ENCODE measurements at places on chromosomes 12 and 14.

DNA sequence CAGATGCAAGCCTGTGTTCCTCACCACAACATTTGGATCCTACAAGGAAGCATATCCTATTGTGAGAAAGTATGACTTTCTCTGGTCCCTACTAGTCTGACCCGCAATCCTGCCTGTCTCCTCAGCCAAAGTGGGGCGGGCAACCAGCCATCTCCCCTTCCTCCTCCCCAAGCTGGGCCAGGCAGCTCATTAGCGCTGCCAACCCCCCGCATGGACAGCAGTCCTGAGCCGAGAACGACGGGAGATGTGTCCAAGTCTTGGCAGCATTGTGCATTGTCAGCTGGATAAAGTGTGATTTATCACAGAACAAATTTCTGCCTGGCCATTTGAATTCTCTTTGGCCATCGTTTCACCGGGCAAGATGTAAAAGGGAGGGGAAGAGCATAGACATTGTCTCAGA is 139.4 kb downstream of the SLC15A4 start:
- no peak for DNase-seq

DNA sequence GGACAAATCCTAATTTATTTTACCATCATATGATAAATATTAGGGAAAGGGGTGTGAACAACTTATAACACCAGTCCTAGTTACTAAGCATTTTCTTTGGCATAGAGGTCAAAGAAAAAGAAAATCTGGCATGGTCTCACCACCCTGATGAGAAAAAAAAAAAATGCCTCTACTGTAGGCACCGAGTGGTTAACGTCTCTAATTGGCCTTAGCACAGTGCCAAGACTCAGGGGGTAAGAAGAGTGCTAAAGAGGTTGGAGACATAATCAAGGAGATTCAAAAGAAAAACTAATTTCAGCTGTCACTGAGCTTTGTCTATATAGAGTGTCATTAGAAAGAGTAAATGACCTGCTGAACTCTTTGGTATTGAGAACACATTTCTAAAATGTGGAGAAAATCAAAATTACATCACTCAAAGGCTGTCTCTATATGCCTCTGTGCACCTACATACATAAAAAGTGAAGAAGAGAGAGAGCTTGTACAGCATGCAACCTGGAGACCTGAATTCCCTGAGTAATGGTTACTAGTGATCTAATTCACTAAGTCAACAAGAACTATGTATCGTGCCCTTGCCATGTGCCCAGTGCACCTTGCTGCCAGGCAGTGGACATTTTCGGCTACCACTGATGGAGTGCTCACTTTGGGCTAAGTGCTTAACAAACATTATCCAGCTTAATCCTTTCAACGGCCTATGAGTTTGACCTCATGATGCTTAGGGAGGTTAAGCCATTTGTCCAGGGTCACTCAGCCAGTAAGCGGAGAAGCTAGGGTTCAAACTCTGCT is 113.8 kb upstream of the G2E3 start:
- DNase-seq: no peak

DNA sequence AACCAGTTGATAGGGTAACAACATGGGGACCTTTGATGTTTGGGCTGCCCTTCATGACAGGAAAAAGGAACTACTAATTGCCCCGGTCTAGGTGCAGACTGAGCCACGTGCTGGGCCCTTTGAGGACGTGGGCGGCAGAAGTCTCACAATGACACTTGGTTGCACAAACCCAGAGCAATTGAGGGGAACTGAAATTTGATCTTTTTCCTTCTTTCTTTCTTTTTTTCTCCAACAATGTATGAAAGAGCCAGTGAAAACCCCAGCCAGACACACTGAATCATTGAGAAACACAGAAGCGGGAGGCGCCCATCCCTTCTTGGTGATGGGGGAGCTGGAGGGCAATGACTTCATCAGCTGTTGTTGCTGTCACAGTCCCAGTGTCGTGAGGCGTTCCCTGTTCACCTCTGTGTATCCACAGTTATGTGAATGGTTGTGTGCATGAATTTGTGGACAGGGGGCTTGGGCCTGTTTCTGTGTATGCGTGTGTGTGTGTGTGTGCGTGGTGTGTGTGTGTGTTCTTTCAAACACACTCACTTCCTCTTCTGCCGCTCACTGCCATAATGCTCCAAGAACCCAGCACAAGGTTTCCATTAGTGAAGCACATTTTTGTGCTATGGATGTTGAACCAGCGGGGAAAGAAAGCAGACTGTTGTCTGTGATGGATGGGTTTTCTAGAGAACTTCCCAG is 137.5 kb upstream of the CCND2 start:
- peak; percentile 66 for DNase-seq

DNA sequence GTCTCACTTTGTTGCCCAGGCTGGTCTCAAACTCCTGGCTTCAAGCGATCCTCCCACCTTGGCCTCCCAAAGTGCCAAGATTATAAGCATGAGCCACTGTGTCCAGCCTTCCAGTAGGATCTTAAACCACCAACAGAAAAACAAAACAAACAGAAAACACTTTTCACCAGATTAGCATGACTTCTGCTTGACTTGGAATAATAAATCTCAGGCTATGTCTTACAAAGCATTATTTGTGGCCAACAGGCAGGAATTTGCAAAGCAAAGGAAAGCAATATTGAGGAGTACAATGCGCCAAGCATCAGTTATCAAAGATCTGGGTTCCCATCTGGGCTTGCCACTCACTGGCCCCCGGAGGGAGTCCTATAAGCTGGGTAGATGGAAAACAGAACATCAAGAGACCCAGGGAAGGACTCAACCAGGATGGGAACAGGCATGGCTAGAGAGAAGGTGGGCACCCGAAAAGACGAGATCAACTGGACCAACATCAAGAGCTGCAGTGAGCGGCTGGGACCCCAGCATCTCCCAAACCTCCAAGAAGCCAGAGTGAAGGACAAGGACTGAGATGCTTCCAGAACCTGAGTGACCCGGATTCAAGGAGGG is 101.2 kb downstream of the TMEM30B start:
- no peak for DNase-seq

DNA sequence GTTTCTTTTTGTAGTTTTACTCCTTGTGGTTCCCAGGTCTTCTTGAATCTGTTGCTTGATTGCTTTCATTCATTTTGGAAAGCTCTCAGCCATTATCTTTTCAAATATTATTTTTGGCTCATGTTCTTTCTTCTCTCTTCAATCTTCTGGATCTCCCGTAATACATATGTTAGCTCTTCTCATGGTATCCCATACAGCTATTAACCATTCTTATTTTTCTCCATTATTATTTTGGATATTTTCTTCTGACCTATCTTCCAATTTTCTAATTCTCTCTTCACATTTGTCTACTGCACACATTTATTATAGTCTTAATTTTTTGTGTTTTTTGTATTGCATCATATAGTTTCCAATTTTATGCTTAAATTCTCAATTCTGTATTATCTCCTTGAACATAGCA is 123.9 kb upstream of the ARID2 start:
- DNase-seq: no peak

- DNase-seq: peak; percentile 55
Measured at GRCh38 chr14:40394634-40395340, 962.6 kb upstream of the FBXO33 start.

DNA sequence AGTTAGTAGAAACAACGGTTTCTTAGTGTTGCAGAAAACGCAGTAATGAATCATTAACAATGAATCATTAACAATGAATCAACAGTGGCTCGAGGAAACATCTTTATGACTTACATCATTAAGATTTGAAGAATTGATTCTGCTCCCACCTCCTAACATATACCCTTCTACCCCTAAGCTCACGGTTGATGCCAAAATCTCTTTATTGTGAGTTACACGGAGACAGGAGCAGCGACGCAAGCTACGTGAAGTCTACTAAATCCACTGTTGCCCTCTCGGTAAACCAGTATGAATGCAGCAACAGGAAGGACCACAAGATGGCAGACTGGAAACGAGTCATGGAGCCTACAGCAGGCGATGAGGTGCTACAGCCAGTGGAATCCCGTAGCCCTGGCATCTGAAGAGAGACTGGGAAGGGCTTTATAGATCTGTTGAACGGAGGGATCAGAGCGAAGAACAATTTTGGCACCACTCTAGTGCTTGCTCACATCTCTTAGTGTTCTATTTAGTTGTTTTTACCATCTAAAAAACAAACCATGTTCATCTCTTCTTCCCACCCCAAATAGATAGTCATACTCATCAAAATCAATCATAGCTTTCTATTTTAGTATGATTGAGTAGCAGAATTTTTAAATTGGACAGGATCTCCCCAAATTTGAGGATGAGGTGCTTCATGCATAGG is 332.7 kb downstream of the DUSP6 start:
- peak; percentile 94 for DNase-seq

GRCh38 chr12:42322567-42322966 is 3.3 kb downstream of the ZCRB1 start:
- DNase-seq: no peak

DNA sequence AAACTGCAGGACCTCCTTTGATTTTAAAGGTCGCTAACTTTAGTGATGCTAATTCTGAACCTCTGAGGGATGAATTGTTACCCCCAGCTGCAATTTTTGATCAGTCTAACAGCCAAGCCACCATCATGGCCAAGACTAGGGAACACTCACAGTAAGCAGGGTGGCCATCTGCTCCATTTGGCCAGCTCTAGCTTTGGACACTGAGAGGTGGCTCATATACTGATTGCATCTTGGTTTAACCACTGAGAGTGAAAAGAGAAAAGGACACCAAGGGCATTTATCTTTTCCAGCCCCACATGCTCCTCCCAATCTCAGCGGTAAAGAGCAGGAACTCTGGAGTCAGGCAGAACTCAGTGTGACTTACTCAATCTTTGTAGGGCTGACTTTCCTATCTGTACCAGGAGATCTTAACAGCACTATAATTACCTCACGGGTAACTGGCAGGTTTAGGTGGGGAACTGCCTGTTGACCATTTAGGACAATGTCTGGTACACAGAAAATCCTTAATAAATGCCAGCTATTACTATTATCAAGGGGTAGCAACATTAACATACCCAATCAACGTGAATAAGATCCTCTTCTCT is 6.2 kb downstream of the LPCAT3 start:
- peak; percentile 67 for DNase-seq

DNA sequence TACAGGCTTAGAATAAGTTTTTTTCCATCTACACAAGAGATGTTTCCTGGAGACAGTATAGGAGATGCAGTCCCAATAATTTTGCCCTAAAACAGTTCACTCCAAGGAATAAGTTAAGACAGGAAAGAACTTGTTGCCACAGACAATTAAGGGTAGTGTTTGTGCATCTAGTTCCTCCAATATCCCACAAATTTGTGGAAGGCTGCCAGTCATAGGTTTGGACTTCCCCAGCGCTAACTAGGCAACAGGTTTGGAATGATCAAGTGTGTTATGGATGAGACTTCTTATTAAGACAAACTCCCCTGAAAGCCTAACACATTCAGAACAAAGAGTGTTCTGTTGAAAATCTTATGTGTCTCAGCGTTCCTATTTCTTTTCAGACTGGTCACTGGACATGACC is 611.0 kb downstream of the CCER1 start:
- DNase-seq: no peak

GRCh38 chr12:55659486-55660385 is 23.0 kb downstream of the OR10P1 start:
- peak; percentile 55 for DNase-seq

GRCh38 chr12:45730084-45730347 is 510 bp downstream of the ARID2 start:
- DNase-seq: no peak

- DNase-seq: no peak
Measured at GRCh38 chr12:112022241-112023016, 9.2 kb downstream of the ERP29 start.

- no peak for DNase-seq
Measured at GRCh38 chr14:68282479-68283377, 463.1 kb downstream of the RAD51B start.

DNA sequence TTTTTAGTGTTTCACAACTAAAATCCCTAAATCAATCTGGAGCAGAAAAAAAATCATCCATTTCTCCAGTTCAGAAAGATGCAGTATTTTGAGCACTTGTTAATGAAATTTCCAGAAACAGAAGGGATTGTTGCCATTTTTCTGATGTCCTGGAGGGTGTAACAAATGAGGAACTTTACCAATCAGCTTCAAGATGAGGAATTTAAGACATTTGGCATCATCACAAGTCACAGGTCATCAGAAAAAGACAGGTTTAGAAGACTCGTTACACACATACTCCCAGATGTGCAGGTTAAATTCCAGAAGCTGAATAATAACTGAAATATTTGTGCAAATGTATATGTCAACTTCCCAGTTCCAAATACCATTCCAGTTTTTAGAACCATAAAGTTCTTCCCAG is 482 bp upstream of the PSMC1 start:
- DNase-seq: peak; percentile 20

- DNase-seq: no peak
Measured at GRCh38 chr12:46770501-46771183, 55.2 kb downstream of the SLC38A4 start.

DNA sequence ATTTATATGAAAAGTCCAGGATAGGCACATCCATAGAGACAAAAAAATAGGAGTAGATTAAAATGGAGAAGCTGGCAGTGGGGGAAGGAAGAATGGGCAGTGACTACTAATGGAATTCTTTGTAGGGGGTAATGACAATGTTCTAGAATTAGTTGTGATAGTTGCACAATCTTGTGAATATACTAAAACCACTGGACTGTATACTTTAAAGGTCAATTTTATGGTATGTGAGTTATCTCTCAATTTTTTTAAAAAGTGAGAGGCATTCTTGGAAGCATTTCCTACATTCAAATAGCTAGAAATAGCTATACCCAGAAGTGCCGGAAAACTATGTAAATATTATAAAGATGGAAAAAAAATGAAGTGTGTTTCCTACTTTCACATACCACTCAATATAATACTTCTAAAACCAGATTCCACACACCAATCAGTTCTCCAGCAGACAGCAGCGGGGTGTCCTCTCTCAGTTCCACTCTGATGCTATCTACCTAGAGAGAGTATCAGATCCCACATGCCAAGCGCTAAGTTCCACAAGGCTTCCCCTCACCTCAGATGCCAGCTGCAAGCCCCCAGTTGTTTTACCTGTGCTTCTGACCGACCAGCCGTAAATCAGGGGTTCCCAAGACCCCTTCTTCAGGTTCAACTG is 41.7 kb upstream of the NID2 start:
- DNase-seq: no peak

DNA sequence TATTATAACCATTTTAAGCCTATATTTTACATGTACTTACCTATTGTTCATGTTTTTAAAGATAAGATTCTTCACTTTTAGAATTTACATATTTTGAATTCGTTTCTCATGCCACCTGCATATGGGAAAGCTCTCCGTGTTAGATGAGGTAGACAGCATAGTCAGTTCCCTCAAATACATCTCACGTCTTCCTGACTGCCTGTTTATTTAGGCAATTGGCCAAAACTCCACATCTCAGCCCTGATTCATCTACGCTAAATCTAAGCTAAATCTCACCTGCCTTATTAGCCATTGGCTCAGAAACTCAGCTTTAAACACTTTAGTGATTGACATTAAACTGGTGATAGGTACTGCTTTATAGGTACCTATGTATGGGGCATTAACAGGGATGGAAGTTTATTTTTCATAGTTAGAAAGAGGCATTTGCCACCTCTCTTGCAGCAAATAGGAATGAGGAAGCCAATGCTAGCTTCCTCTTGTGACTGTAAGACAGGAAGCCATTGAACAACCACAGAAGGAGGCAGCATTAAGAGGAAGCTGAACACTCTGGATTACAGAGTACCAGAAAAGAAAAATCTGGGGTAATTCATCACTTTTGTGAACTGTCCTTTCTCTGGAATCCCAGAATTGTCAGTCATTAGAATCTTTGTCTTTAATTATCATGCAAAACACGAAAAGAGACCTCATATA is 111.9 kb downstream of the LRFN5 start:
- peak; percentile 28 for DNase-seq
